Right ventricle myocardium superior (tissue), 1 donor: ENCODE measurements at places on chromosomes 6 and 20. TPM values are rescaled to one million over a fixed set of nuclear protein-coding genes. Genes with fewer than 3 reads are reported as not detected.

GRCh38 chr20:428658-429200 is 20.6 kb downstream of the RBCK1 start:
- no peak for DNase-seq

DNA sequence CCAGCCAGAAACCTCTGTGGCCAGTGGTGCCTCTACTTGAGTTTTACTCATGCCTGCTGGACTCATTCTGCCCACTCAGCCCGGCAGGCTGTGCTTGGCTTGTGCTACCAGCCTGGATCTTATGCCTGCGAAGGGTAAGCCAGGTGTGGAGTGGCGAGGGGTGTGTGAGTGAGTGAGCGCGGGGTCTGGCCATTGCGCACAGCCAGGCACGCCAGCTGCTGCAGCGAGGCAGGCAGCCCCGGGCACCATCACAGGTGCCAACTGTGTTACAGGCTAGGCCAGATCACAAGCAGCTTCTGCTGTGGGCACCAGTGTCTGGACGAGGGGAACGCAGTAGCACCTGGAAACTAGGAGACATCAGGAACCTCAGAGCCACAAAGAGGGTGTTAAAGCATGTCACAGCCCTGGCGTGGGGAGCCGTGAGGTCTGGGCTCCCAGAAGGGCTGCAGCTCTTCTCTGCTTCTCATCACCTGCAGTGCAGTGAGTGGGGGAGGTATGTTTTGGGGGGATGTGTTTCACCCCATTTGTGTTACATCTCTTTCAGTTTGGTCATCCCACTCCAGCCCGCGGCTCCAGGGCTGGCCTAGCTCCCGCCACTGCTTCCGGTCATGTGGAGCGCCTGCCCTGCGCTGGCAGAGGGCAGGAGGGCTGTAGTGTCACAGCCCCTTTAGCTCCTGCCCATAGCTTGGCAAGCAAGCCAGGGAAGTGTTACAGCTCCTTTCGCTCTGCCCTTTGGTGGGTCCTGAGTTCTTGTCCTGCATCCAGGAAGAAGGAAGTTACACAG is 379.7 kb upstream of the IMPG1 start:
- DNase-seq = no peak

GRCh38 chr6:109872968-109873545 is 105.1 kb upstream of the GPR6 start:
- DNase-seq = no peak

GRCh38 chr6:155317186-155317585 is 2.9 kb upstream of the TFB1M start:
- DNase-seq = no peak

- no peak for DNase-seq
These were observed 31.4 kb downstream of the RAMACL start for GRCh38 chr6:166555086-166555485.

The SLC18B1 gene
- 3.7 TPM for total RNA-seq

The JPH2 gene
- 181 TPM for total RNA-seq

The HCRTR2 gene
- not detected for total RNA-seq

The ECT2L gene
- 0.70 TPM for total RNA-seq
